H1 (cell line): ENCODE measurements at places on chromosomes 6 and 20.

DNA sequence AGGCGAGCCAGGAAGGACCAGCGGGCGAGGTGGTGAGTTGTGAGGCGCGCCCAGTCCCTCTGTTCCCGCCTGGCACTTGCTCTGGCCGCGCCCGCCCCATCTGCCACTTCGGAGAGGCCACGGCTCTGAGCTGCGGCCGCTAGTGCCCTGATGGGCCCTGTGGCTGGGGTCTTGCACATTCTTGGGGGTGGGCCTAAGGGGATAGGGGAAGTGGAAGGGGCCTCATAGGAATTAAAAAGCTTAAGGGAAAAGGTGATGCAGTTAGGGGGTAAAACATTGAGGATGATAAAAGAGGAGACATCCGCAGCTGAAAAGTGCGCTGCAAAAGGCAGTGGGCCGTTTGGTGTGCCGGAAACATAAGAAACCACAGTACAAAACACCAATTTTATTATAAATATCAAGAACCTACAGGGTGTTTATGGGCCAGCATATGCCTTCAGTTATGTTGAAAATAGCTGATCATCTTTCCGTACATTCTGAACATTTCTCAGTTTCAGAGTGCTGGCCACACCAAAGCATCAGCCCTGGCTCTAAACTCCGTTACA lies 1.1 kb upstream of the PSMB8 start:
- DNase-seq, result no peak

DNA sequence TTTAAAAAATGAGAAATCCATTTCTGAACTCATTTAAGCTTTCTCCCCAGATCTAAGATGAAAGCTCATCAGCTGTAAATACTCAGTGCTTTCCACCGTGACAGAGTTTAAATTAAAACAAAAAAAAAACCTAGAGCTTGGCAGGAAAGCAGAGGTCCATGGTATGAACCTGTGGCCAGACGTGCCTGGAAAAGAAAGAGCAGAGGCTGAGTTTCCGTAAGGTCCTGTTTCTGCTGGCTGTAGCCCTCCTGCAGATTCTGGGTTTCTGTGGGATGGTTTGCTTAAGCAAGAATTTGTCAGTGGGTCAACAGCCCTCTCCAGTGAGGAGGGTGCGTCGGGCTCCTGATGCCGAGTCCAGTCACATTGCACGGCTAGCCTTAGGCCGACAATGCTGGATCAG lies 383.2 kb downstream of the SAMD5 start:
- no peak for DNase-seq

GRCh38 chr6:101090281-101090680 lies 209.2 kb upstream of the ASCC3 start:
- no peak for DNase-seq

DNA sequence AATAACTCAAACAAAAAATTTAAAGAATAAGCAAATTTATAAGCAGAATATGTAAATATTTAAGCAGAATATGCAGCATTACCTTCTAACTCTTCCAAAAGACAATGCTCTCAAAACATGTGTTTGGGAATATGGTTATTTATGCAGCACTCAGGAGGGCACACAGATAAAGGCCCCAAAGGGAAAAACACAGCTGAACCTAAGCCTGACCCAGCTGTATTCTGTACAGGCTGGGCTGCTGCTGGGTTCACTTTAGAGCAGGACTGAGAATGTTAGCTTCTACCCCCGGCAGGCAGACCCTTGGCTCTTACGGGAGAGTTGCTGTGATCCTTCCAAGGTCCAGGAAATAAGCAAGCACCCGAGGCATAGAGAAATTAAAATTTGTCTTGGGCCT lies 37.3 kb downstream of the ABHD12 start:
- DNase-seq, result no peak

DNA sequence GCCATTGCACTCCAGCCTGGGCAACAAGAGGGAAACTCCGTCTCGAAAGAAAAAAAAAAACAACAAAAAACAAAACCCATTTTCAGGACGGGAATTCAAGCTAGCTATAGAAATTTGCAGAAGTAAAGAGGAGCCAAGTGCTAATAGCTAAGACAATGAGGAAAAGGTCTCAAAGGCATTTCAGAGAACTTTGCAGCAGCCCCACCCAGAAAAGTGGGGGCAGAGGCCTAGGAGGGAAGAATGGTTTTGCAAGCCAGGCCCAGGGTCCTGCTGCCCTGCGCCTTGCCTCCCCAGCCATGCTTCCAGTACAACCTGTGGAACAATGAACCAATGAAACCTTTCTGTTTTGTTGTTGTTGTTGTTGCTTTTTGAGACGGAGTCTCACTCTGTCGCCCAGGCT lies 38.3 kb upstream of the SAMHD1 start:
- no peak for DNase-seq

DNA sequence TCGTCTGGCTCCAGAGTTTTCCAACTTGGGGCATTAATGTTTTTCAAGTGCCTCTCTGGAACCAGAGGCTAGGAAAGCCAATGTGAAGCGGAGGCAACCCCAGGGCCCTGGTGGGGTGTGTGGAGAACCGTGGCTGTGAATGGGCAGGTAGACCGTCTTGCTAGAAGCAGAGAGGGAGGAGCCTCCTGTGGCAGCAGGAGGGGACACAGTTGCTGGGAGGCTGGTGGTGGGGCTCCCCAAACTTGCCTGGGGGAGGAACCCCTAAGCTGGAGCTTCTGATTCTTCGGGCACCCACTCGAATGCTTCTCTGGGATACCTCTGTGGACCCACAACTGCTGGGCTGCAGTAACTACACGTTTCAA lies 65.3 kb upstream of the APCDD1L start:
- no peak for DNase-seq

DNA sequence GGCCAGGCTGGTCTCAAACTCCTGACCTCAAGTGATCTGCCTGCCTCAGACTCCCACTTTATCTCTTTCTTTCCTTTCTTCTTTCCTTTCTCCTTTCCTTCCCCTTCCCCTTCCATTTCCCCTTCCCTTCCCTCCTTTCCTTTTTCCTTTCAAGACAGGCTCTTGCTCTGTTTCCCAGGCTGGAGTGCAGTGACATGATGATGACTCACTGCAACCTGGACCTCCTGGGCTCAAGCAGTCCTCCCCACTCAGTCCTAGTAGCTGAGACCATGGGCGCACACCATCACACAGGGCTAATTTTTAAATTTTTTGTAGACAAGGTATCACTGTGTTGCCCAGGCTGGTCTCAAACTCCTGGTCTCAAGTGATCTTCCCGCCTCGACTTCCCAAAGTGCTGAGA lies 377.6 kb upstream of the ZFP64 start:
- no peak for DNase-seq

DNA sequence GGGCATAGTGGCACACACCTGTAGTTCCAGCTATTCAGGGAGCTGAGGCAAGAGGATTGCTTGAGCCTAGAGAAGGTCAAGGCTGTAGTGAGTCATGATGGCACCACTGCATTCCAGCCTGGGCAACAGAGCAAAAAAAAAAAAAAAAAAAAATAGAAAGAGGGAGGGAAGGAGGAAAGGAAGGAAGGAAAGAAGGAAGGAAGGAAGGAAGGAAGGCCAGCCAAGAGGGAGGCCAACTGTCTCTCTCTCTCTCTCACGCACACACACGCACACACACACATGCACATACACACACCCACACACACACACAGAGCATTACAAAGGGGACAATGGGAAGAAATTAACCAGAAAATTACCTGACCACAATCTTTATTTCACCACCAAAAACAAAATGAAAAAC lies 50.6 kb upstream of the COL9A1 start:
- no peak for DNase-seq

DNA sequence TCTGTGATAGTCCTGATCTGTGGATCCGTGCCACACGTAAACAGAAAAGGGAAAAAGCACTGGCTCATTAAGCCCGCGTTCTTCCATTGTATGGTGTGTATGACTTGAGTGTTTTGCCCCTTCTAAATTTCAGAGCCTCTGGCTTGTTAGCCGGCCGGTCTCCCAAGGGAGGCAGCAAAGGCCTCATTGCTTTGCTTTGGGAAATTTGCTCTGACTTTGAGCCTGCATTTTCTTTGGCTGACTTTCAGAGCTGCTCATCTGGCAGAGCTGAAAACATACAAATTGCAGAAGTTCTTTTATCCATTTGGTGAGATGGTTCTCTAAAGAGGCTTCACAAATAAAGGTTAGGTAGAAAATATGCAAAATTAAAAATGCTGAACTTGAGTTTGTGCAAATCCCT lies 123.0 kb downstream of the UTRN start:
- no peak for DNase-seq

- no peak for DNase-seq
Observed at GRCh38 chr6:161435748-161436070, 161.8 kb upstream of the AGPAT4 start.

DNA sequence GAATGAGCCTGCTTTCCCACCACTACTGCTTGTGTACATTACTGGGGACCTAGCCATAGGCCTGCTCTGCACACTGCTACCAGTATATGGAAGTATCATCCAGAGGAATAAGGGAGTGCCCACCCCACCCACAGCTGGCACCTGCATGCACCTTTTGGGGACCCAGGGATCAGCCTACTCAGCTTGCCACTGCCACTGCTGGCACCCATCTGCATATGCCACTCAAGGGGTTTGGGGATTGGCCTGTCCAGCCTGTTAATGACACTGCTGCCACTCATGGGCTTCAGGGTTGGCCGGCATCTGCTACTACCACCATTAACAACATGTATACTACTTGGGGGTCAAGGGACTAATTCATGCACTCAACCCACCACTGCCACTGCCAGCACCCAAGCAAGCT lies 832.1 kb downstream of the PHF3 start:
- DNase-seq, result no peak

DNA sequence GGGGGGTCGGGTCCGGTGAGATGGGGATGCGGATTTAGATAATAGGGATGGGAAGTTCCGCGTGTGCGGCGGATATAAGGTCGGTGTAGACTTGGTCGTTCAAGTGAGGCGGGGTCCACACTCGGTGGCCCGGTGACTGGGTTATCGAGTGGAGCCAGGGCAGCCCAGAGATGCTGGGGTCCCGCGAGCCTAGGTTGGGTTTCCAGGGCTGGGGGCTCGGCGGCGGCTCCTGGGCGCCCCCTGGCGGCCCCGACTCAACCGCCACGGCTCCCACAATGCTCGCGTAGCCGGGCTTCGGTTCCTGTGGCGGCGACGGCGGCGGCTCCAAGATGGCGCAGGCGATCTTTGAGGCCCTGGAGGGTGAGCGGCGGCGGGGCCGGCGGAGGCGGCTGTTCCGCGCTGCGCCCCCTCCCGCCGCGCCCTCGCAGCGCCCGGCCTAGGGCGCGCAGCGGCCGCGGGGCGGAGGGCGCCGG lies at the start of gene ZNF341:
ZNF341 (plus strand) TSS at position 304 of the 473 bp plus-strand sequence; CDS start at position 330, 26 bp downstream.
- DNase-seq, result peak; percentile 92

GRCh38 chr6:73803562-73804241 lies 107.7 kb downstream of the CD109 start:
- DNase-seq, result peak; percentile 60

DNA sequence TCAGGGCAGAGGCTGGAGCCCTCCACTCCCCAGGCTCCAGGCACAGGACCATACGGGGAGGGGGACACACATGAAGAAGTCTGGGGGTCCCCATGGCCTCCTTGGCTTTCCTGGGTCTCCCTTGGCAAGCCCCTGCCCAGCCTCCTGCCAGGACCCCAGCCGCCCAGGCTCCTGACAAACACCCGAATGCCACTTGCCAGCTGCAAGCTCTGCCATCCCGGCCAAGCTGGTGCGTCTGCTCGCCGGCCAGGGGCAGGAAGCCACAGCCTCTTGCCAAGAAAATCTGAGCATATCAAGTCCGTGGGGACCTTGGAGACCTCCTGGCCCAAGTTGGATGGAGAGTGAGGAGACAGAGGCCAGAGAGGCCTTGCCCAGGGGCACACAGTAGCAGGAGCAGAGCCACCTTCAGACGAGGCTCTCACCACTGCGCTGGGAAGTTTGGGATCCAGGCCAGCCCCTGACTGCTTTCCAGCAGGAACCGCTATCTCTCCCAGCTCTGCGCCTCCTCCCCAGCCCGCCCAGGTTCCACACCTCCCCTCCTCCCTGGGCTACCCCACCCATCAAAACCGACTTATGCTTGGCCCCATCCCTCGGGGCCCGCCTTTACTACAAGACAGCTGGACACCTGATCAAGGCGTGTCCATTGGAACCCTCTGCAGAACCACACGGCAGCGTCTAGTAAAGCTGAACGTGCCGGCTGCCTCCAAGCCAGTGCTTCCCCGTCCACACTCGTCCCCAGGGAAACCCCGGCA lies 80.2 kb downstream of the GRM4 start:
- DNase-seq, result no peak

GRCh38 chr6:141134723-141135122 lies 998.0 kb upstream of the GJE1 start:
- DNase-seq, result no peak

DNA sequence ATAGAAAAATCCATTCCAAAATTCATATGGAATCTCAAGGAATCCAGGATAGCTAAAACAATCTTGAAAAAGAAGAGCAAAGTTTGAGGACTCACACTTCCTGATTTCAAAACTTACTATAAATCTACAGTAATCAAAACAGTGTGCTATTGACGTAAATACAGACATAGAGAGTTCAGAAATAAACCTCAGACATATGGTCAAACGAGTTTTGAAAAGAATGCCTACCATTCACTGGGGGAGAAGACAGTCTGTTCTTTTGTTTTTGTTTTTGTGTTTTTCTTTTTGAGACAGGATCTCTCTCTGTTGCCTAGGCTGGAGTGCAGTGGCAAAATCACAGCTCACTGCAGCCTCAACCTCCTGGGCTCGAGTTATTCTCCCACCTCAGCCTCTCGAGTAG lies 25.3 kb upstream of the PROKR2 start:
- DNase-seq, result no peak

GRCh38 chr6:26358511-26358981 lies 6.5 kb upstream of the BTN3A2 start:
- DNase-seq, result no peak

DNA sequence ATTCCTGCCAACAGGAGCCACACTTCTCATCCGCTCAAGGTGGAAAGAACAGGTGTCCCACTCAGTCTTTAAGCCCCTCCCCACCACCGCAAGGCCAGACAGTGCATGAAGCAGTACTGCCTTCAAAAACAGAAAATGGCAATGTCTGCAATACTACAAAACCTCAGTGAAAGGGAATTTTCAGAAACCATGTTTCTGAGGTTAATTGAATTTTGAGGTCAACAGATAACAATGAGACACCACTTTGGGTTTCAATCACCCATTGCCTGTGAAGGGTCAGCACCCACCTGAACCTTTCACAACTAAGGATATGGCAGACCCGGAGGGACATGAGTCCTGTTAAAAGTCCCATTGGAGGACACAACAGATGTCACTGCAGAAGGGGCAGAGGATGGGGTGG lies 13.0 kb downstream of the ZC3H12D start:
- no peak for DNase-seq

GRCh38 chr6:63573899-63574553 lies 1.7 kb downstream of the LOC128125822 start:
- DNase-seq, result no peak

- no peak for DNase-seq
Observed at GRCh38 chr6:99346595-99346994, 2.9 kb downstream of the FAXC start.

- DNase-seq, result no peak
Observed at GRCh38 chr6:7166410-7167293, 58.9 kb downstream of the RREB1 start.

GRCh38 chr20:63448031-63448430 lies 24.4 kb downstream of the KCNQ2 start:
- DNase-seq, result no peak

DNA sequence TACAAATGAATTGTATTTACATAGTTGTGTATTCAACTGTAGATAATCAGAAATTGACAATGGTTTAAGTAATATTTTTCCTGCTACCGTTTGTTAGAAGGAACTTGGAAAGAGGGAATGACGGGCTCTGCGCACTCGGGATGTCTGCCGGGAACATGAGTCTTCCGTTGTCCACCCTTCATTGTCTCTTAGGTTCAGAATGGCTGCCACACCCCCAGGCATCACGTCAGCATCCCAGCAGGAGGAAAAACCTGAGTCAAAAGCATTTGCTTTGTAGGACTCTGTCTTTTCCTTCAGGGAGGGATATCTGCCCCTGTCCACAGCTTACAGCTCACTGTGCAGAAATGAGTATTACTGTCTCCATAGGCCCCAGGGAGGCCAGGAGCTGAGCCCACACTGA lies 331.2 kb downstream of the THBS2 start:
- DNase-seq, result no peak
